ENCODE measurements at places on chromosomes 7 and 10.

DNA sequence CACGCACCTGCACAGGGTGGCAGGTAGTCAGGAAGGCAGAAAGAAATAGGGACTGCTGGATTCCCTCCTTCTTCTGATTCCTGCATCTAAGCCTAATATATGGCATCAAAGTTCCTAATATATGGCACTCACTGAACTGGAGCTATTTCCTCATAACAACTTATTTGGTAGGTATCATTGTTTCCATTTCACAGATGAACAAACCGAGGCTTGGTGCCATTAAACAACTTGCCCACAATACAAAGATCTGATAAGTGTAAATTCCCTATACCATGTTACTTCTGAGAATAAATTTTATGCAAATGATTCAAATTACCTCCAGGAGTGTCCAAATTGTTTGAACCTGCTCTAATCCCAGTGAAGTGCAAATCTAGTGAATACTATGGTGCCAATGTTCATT lies 2.1 kb upstream of the FAM171A1 start:
- DNase-seq = no peak

GRCh38 chr7:137937202-137937560 lies 64.7 kb downstream of the CREB3L2 start:
- DNase-seq = no peak

DNA sequence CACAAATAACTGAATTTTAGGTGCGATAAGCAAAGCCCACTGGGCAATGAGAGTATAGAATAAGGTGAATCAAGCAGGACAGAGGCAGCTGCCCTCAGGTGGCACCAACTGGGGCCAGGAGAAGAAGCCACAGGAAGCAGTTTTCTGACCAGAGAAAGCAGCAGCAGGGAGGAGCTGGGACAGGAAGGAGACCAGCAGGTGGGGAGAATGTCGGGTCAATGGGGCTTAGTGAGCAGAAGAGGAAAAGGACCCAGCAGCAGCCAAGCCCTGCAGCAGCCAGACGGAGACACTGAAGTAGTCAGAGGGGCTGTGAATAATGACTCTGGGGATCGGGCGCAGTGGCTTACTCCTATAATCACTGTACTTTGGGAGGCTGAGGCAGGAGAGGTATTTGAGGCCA lies 209.6 kb upstream of the SH2B2 start:
- no peak for DNase-seq

GRCh38 chr7:66246554-66247171 lies 41.5 kb downstream of the TPST1 start:
- no peak for DNase-seq

GRCh38 chr7:47600199-47601118 lies 18.5 kb upstream of the TNS3 start:
- no peak for DNase-seq

GRCh38 chr7:84904561-84904960 lies 282.3 kb downstream of the SEMA3D start:
- no peak for DNase-seq

GRCh38 chr10:84256510-84257342 lies 11.9 kb downstream of the RGR start:
- DNase-seq = peak; percentile 48

- DNase-seq = no peak
These were observed 37.4 kb downstream of the AUTS2 start for GRCh38 chr7:69635555-69636185.

DNA sequence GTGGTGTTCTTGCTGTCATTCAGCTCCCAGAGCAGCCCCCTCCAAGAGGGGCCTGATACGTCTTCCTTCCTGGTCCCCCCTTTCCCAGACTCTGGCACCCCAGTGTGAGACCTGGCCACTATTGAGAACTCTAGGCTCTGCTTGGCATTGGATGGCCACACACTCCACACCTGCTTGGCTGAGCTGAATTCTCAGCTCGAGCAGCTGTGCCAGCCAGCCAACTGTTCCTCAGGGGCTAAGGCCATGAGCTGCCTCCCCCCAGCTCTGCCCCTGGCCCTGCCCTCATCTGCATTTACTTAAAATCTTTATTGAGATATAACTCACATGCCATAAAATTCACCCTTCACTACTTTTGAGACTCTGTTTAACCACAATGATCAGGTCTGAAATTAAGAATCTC lies 6.7 kb downstream of the TLL2 start:
- DNase-seq = no peak

- no peak for DNase-seq
These were observed 24.2 kb downstream of the ZNF25 start for GRCh38 chr10:37952043-37952755.

DNA sequence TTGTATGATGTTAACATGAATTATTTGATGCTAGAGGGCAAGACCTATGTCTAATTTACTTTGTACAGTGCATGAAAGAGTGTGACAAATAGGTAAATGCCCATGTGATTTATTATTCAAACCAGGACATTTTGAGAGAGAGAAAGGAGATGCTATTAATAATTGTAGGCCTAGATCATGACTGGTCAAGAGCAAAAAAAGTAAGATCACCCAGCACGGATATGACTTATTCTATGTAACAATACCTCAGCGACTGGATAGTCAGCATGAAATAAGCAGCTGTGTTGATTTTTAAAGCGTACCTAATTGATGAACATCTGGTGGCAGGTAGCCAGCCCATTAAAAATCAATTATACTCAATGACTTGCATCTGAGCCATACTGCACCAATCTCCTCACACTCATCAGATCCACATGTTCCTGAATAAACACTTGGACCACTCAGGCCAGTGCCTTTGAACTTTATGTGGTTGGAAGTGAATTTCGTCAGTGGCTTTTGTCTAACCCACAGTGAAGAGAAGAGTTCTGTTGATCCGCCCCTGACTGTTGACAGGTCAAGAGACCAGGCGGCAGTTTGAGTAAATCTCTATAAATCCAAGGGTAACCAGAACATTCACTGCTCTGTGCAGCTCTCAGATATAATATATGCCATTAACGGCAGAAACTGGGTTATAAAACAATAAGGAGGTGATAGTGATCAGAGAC lies 435.3 kb downstream of the MDFIC start:
- no peak for DNase-seq
